Substantia nigra (tissue), 51 donors: ENCODE measurements at places on chromosomes 6 and 20.

- DNase-seq: no peak
These were observed 1.2 kb downstream of the TPD52L1 start for GRCh38 chr6:125154761-125155135.

DNA sequence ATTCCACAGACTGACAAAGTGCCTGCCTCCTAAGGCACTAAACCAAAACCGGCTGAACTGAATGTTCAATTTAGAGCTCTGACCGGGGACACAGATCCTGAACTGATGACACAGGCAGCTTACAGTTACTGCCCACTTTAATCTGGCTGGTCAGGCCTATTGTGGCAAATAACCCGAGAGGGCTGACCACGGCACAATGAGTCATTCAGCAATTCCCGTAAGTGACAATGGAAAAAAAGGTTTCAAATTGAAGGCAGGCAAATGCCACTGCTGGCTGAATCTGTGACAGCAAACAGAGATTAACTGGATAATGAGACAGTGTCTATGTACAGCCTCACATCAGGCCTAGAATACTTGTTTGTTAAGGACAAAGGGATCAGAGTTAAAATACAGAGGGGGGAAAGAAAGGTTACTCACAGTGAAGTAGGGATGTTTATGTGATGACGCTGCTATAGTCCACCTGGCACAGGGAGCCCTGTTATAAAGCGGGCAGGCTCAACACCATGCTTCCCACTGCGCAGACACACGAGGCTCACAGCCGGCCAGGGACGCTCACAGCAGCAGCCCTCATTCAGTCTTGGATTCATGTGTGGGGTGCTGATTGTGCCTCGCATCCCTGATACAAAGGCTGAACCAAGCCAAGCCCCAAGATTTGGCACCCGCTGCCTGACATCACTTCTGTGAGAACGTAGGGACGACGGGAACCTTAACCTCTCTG is 54.4 kb downstream of the RTN4IP1 start:
- DNase-seq: peak; percentile 40

DNA sequence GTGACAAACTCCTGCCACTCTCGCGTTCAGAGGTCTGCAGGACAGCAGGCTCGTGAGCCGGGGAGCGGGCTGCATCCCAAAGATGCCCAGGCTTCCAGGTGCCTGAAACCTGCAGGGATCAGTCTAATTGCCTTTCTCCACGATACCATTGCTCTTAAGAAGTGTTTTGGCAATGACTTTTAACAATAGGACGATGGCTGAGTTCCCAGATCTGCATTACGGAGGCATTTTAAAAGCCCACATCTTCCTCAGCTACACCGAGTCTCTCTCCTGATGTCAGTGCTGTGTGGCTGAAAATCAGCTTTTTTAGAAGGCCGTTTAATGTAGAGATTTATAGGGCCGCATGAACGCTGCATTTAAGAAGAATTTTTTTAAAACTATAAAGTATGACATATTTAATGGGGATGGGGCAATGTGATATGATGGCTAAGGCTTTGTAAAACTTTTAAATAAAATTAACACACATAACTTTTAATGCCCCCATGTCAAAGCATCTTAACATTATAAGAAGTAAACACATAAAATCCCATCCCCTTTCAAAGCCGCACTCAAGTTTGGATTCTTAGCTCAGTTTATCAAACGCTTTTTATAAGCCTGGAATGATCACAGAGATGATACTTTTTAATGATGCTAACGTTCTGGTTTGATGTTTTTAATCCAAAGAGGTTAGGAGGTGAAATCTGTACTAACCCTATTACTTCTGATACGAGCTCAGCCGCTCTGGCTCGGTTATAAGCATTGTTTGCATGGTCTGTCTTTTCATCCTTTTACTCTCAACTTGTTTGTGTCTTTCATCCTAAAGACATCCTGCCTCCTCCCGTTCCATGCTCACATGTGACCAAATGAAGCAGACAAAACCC is 386.0 kb downstream of the SMOC2 start:
- no peak for DNase-seq

DNA sequence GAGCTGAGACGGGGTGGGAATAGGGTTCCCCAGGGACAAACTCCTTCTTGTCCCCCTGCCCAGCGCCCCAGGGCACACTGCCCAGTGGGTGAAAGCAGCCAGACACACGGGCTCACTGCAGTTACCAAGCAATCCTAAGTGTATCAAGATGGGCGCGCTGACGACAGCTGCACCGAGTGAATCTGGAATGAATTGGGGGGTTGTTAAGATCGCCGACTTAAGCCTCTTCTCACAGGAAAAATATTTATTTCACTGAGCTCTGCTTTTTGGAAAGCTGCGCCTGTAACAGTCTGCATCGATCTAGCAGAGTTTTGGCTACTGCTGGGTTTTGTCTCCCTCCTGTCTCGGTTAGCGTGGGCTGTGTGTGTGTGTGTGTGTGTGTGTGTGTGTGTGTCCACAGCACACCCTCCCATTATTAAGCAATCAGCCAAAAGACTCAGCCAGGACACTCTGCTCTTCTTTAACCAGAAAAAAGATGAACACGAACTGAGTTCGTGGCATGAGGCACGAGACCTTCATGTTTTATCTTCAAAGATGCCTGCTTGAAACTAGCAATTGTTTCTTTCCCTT is 35.9 kb downstream of the RIPOR3 start:
- DNase-seq: peak; percentile 9

- no peak for DNase-seq
These were observed 1681.5 kb downstream of the HACE1 start for GRCh38 chr6:103178193-103178592.

DNA sequence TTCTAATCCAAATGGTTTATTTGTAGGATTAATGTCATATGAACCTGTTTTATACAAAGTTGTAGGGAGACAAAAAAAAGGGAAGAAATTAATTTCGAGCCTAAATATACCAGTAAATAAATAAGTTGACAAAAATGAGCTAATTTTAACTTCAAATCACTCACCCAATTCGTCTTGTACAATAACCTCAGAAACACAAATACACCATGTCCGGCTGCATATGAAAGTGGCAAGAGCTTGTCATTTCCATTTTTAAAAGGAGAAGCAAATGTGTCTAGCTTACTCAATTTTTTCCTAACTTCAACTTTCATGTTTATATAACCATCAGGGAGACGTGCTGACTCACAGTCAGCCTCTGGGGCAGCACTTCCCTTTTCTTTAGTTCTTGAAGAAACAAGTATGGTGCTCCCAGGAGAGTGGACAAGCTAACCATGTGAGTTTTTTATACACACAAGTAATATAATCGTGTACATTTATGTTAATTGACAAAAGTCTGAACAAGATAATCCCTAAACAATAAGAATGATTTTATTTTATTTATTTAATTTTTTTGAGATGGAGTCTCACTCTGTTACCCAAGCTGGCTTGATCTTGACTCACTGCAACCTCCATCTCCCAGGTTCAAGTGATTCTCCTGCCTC is 55.5 kb upstream of the SGK1 start:
- peak; percentile 14 for DNase-seq

DNA sequence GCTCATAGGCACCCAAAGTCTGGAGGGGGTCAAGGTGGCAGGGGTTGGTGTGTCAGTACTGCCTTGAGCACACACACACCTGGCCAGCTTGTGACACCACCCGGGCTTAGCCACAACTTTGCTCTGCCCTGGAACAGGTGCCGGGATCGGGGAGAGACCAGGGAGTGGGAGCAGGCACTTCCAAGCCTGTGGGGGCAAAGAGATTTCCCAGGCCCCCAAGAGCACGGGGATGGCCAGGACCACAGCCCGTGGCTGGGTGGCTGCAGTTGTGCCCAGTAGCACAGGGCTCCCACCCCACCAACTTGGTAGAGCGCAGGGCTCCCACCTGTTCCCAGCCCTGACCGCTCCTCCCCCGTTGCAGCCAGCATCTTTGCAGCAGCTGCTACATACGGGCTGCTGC is 40.4 kb downstream of the WASF1 start:
- no peak for DNase-seq

DNA sequence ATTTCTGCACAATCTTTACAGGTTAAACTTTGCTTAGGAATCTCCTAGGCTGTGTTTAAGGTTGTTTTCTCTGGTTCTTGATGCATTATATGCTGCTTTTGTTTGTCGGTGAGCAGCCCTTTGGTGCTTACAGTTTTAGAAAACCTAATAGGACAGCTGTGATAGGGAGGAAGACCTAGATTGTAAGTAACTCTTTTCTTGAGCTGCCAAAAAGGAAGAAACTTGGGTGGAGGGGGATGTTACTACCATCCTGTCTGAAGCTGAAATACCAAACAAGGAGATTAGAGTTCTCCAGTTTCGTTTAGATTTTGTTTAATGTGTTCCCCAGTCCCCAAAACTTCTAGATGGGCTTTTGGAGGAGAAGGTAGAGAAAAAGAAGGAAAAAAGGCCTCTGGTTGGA is 72.0 kb downstream of the ANKS1A start:
- no peak for DNase-seq

DNA sequence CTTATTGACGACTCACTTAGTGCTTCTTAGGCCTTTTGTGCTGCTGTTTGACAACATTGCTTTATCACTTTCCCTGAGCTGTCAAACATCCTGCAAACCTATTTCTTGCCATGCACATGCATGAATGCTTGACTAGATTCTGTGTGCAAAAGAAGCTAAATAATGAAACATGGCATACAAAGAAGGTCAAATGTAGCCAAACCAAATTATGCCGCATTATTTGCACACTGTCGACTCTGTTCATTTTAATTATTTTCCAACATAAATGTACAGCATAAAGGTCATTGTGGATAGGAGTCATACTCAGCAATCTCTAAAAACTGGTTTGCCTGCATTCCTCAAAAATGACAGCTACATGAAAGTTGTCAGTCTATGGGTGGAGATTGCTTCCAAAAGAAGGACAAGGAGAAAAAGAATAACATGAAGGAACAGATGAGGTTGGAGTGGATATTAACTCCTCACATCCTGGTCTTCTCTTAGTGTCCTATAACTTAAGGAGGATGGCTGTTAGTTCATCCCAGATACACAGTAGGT is 123.1 kb upstream of the STXBP5 start:
- DNase-seq: no peak

GRCh38 chr20:41095110-41095969 is 42.0 kb upstream of the PLCG1 start:
- DNase-seq: no peak

GRCh38 chr20:42482808-42483207 is 706.9 kb downstream of the PTPRT start:
- DNase-seq: no peak

DNA sequence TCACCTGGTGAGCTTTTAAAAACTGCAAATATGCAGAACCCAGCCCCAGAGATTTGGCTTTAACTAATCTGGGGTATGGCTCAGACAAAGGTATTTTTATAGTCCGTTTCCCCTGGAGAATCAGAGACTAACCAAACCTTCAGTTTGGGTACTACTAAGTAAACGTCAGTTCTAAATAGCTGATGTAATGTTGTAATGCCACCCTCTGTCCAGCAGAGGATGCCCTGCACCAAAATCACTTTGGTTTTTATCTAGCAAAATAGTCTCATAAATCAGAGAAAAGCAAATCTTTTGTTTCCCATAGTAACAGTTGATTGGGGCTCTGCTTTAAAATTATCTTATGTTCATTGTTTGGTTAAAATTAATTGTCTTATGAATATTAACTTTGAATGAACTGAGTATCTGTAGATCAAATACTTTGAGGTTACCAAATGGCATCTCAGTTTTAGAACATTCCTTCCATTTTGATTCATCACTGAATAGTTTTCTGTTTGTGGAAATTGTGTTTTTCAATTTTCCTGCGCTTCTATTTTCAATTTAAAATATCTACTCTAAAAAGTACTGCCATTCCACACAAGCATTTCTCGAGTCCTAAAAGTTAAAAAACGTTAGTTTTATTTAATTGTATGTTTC is 278.3 kb upstream of the PLCB4 start:
- DNase-seq: no peak

DNA sequence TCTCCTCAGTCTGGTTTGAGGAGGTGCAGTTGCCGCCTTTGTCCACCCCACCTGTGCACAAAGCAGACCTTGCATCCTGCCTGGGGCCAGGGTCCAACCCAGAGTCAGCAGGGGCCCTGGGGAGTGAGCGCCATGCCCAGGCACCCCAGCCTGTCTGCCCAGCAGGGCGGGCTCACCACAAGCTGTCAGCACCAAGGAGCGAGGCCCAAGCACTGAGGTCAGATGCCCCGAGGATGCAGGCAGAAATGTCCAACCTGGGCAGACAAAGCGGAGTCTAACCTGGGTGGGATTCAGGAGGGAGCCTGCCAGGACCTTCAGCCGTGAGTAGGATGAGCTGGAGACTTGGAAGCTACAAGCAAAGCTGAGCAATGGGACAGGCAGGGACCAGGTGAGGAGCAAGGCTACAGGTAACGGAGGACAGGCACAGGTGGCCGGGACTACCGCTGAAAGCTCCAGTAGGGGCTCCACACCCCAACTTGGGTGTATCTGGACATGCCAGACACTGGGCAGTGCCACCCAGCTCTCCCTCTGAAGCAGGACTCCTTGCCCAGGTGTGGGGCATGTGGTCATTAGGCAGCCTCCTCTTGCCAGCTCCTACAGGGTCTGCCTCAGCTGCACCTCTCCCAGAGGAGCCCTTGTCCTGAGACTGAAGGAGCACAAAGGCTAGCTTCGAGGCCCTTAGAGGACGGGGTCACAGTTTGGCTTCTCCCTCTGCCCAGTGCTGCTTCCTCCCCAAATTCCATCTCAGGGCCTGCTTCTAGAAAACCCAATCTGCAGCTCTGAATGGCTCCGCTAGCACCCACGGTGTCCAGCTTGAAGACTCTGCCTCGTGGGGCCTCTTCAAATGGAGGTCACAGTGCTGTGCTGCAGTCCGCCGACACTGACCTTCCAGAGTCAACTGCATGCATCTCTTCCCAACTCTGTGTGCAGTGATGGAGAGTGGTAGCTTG is 210.6 kb upstream of the CDYL start:
- no peak for DNase-seq

- DNase-seq: no peak
These were observed 3.2 kb downstream of the CDH26 start for GRCh38 chr20:59961423-59961822.

DNA sequence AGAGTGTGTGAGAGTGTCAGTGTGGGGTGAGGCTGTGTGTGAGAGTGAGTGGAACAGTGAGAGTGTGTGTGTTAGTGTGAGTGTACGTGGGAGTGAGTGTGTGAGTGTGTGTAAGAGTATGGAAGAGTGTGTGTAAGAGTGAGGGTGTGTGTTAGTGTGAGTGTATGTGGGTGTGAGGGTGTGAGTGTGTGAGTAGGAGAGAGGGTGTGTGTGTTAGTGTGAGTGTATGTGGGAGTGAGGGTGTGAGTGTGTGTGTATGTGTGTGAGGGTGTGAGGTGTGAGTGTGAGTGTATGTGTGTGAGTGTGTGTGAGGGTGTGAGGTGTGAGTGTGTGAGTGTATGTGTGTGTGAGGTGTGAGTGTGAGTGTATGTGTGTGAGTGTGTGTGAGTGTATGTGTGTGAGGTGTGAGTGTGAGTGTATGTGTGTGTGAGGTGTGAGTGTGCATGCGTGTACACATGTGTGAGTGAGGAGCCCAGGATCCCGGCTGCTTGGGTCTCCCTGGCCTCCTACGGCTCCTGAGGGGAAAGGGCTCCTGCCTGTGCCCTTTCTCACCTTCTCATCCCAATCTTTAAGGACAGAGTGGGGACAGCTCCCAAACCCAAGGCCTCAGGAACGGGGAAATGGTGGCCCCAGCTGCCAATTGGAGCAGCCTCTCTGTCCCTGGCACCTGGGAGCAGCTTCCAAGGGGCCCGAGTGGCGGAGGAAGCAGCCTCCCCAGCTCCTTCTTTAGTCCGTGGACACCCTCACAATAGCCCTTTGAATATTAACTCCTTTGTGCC is 100.2 kb downstream of the PSMB1 start:
- DNase-seq: no peak

GRCh38 chr6:81772741-81773140 is 20.3 kb upstream of the TENT5A start:
- no peak for DNase-seq

GRCh38 chr6:21598674-21599023 is 5.1 kb downstream of the SOX4 start:
- no peak for DNase-seq

GRCh38 chr20:10314198-10314597 is 95.6 kb downstream of the SNAP25 start:
- DNase-seq: no peak
